Cortex of kidney (tissue), 1 donor: ENCODE measurements at places on chromosomes 1 and 21.

DNA sequence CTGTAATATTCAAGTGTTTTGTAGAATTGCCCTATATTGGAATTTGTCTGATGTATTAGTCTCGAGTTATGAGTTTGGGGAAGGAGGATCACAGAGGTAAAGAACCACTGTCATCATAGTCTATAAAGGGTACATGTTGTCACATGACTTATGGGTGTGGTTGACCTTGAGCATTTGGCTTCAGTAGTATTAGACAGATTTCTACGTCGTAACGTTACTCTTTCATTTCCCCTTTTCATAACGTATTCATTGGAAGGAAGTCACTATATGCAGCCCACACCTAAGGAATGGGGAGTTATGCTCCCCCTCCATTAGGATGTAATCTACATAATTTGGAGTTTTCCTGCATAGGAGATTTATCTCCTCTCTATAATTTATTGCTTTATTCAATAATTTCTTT lies 110.1 kb upstream of the VAV3 start:
- no peak for DNase-seq

- no peak for DNase-seq
Measured at GRCh38 chr1:111463029-111463683, 10.6 kb upstream of the C1orf162 start.

GRCh38 chr21:21831036-21831435 lies 832.8 kb downstream of the NCAM2 start:
- no peak for DNase-seq

- DNase-seq: no peak
Measured at GRCh38 chr1:51203874-51204245, 32.2 kb upstream of the RNF11 start.

DNA sequence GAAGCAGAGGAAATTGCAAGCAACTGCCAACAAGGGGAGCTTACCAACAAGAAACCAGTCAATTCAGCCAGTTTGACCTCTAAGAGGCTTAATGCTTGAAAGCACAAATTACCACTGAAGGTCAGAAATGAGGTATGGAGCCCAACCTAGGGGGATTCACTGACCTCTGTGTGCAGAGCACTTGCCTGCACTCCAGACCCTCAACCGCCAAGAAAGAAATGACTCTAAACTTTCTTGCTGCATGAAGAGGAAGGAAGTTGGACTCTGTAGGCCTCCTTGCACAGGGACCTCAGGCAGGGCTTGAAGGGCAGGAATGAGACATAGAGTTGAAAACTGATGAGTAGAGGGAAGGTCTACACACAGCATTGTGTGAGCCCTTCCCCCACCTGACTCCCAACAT lies 10.0 kb downstream of the ARMH1 start:
- DNase-seq: no peak
